ENCODE measurements at places on chromosomes 2 and 18. TPM values are rescaled to one million over a fixed set of nuclear protein-coding genes. Genes with fewer than 3 reads are reported as not detected.
A peak's percentile ranks its signal among the peaks of the same experiment; 100 is the strongest.

The HRH4 gene
- total RNA-seq, result not detected

GRCh38 chr2:24409700-24410556 lies 49.6 kb upstream of the ITSN2 start:
- peak; percentile 60 for DNase-seq

- no peak for DNase-seq
Measured at GRCh38 chr18:70059684-70060083, 112.0 kb upstream of the CD226 start.

DNA sequence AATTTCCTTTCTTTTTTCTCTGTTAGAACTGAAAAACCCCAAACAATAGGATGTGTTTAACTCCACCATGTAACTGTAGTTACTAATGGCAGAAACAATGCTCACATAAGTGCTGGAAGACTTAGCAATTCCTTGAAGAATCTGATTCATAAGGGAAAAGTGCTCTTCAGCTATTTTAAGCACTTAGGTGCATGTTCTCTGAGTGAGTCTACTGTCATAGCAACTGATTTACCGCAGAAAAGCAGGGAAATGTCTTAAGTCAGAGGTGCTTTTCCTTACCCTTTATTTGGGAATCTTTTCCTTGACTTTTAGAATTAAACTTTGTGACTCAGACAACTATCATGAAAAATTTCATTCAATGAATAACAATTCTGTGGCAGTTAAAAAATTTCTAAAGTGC lies 65.4 kb upstream of the NABP1 start:
- DNase-seq, result no peak

- DNase-seq, result no peak
Measured at GRCh38 chr18:68462148-68462547, 252.8 kb downstream of the TMX3 start.
